Activated T-helper 2 cell treated with anti-CD3 and anti-CD28 coated beads, Interferon-gamma antibody, Interleukin-2, Interleukin-4, amounts not matched to agents 10 μg/mL and 5 μg/mL and 100 μg/mL, durations not matched to agents 14 hours and 24 hours and 36 hours (primary cell): ENCODE measurements at places on chromosomes 11 and 22. TPM values are rescaled to one million over a fixed set of nuclear protein-coding genes. Genes with fewer than 3 reads are reported as not detected.
A peak's percentile ranks its signal among the peaks of the same experiment; 100 is the strongest.

GRCh38 chr22:19631899-19632667 is 82.2 kb upstream of the SEPTIN5 start:
- no peak for DNase-seq
- no peak overlapping the region for H3K27ac ChIP-seq
- H3K4me1 ChIP-seq: peaks cover 2% of the 10 kb centered on the region
- H3K36me3 ChIP-seq: no peaks in the 10 kb centered on the region
- H3K4me3 ChIP-seq: no peak overlapping the region

DNA sequence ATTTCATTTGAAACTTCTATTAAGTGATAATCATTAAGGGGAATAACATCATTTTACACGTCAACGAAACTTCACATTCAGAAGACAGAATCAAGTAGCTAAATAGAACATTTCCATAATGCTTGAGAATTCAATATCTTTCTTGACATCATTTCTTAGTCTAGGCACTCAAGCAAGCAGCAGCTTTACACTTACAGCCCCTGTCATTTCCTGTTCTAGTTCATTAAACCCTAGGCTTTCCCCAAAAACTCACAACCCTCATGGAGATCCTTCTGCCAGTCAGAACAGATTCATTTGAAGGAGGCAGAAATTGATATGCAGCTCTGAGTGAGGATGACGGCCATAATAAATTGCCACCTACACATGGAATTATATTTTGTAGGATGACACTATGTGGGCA is 5.3 kb upstream of the HORMAD2 start:
- peaks cover 27% of the 10 kb centered on the region for H3K27me3 ChIP-seq
- H3K27ac ChIP-seq: no peak overlapping the region

DNA sequence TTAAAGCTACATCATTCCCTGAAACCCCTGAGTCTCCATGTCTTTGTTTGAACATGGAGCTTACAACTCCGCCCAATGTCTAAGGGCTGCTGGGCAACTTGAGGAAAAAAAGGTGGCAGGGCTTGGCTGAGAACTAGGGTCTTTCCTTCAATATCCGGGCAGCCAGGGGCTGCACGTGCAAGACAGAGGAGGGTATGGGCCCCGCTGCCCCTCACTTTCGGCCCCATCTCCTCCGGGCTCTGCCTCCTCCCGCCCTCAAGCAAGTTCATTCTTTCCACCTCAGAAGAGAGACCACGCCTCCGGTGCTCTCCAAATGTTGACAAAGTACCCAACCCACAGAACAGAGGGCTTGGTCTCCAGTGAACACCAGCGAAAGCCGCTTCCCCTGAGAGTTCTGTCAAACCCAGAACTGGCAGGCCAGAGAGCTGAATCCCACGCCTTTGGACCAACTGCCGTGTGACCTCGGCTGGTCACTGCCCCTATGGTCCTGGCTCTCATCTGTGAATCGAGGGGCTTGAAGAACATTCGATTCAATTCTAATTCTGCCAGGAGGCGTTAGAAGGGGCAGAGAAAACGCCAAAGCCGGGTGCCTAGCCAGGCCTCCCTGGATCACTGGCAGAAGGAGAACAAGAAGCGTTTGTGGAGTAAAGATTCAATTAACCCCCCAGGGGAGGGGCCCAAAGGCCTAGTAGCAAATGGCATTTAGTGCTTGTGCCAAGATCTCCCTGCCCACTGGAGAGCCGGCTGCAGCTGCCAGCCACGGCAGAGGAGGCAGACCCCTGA is 7.3 kb downstream of the PDGFB start:
- H3K4me1 ChIP-seq: peaks cover 42% of the 10 kb centered on the region
- no peak overlapping the region for H3K4me3 ChIP-seq
- H3K27ac ChIP-seq: no peak overlapping the region
- peaks cover 6% of the 10 kb centered on the region for H3K36me3 ChIP-seq

GRCh38 chr22:49909476-49910205 is 8.6 kb downstream of the ALG12 start:
- H3K27me3 ChIP-seq: no peaks in the 10 kb centered on the region
- no peak overlapping the region for H3K4me3 ChIP-seq
- H3K27ac ChIP-seq: no peak overlapping the region
- no peaks in the 10 kb centered on the region for H3K4me1 ChIP-seq
- no peak for DNase-seq
- H3K36me3 ChIP-seq: peaks cover 40% of the 10 kb centered on the region

DNA sequence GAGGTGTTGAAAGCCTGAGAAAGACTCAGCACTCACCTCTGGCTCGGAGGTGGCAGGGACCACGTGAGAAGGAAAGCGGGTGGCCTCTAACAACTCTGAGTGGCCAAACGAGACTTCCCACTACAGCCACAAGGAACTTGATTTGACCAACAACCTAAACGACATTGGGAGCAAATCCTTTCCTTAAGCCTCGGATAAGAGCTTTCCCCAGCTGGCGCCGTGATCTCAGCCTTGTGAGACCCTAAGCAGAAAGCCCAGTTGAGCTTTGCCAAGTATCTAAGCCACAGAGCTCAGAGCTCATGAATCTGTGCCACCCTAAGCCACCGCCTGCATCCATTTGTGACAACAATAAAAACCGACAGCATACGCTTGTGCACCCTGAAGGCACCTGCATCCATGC is 636.0 kb downstream of the TBC1D22A start:
- no peaks in the 10 kb centered on the region for H3K36me3 ChIP-seq
- H3K4me3 ChIP-seq: no peak overlapping the region
- H3K27me3 ChIP-seq: no peaks in the 10 kb centered on the region
- H3K27ac ChIP-seq: no peak overlapping the region
- H3K4me1 ChIP-seq: no peaks in the 10 kb centered on the region

DNA sequence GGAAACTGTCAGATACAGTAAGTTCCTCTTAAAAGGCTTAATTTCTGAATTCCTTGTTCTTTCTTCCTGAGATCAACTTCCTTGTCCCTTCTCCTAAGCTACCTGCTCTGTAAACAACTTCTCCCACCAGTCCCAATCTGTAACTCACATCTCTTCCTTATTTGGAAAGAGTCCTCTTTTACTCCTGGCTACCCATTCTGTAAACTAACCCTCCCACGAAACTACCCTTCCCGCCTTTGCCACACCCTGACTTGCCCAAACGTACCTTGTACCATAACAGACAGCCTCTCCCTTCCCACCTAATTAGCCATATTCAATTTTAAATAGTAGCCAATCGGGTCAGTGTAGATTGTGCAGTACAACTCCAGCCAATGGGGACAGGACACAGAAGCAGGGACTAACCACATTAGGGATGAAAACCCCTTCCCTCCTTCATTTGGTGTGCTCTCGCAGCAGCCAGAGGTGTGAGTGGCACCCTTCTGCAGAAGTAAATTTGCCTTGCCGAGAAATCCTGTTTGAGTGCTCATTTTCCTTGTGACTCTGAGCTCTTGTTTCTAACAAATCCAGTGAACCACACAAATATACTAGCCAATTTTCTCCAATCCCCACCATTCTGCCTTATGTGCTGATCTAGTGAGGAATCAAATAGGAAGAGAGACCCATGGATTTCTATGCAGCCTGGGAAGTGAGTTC is 49.5 kb downstream of the ZNF280B start:
- DNase-seq: no peak
- no peaks in the 10 kb centered on the region for H3K36me3 ChIP-seq
- no peaks in the 10 kb centered on the region for H3K4me1 ChIP-seq
- H3K27me3 ChIP-seq: peaks cover 15% of the 10 kb centered on the region

DNA sequence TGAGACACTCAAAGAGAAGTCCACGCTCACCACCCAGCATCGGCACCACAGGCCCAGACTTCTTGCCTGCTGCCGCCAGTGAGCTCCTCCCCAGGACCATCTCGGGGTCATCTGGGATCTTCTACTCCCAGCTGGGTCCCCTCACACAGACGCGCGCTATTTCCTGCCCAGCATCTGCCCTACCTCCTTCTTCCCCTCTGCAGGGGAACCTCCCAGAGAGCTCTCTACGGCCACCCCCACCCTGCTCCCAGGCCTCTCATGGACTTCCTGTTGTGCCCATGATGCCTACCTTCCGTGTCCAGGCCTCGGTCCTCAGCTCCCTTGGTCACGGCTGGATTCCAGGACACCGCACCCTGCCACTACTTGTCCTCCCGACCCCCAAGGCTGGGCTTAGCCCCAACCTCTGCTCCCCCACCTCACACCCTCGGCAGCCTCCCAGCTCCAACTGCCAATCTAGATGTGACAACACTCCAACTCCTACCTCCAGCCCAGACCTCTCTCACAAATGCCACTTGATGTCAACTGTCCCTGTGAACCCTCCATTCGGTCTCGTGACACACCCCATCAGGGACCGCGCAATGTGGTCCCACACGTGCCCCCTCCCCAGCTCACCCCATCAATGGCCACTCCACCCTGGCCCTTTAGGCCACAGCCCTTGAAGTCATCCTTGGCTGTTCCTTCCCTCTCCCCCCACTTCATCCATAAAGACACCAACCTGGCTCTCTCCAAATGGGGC is 45.3 kb downstream of the SGSM3 start:
- no peak for DNase-seq
- H3K4me3 ChIP-seq: no peak overlapping the region
- H3K36me3 ChIP-seq: peaks cover 58% of the 10 kb centered on the region
- peak overlapping the region; percentile 83 for H3K27ac ChIP-seq
- peaks cover 20% of the 10 kb centered on the region for H3K4me1 ChIP-seq

GRCh38 chr11:6576471-6577373 is 26.7 kb downstream of the RRP8 start:
- peaks cover 6% of the 10 kb centered on the region for H3K36me3 ChIP-seq
- no peak overlapping the region for H3K27ac ChIP-seq
- no peaks in the 10 kb centered on the region for H3K27me3 ChIP-seq
- H3K4me3 ChIP-seq: no peak overlapping the region

DNA sequence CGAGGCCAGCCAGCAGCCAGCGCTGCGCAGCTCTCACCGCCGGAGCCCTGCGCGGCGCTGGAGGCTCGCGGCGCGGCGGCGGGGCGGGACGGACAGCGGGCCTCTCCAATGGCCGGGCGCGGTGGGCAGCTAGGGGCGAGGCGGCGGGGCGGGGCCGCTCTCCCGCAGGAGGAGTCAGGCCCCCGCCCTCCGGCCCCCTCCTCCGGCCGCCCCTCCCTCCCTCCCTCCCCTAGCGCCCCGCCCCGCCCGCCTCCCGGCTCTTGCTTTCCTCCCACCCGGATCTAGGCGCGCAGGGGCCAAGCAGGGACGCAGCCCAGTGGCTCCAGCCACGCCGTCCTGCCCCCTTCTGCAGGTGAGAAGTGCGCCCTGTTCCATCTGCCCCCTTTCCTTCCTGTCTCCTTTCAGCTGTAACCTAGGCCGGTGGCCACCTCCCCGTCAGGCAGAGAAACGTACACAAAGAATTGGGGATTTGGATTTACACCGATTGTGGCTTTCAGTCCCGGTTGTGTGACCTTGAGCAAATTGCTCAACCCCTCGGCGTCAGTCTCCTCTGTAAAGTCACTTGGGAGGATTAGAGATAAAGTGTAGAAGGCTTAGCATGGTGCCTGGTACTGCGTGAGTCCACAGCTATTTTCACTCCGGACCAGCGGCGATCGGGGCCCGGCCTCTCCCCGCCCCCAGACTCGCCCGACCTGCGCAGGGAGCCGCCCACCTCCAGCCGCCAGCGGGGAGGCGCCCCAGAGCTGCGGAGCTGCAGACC is at the start of gene FZD4:
FZD4 (minus strand) TSS at position 35 of the 760 bp plus-strand sequence. CDS start 310 bp downstream, outside the sequence.
- peaks cover 76% of the 10 kb centered on the region for H3K27me3 ChIP-seq
- no peak within 1 kb of the TSS for H3K27ac ChIP-seq
- H3K4me1 ChIP-seq: peaks cover 10% of the 10 kb centered on the region
- H3K4me3 ChIP-seq: peak within 1 kb of the TSS; percentile 92
- DNase-seq: peak; percentile 49

- peaks cover 32% of the 10 kb centered on the region for H3K36me3 ChIP-seq
- no peak for DNase-seq
- no peak overlapping the region for H3K4me3 ChIP-seq
- no peaks in the 10 kb centered on the region for H3K27me3 ChIP-seq
Observed at GRCh38 chr11:64349025-64349387, 9.0 kb downstream of the CCDC88B start.

GRCh38 chr11:32779136-32779535 is 15.3 kb downstream of the CCDC73 start:
- no peaks in the 10 kb centered on the region for H3K36me3 ChIP-seq
- H3K4me3 ChIP-seq: no peak overlapping the region
- H3K27me3 ChIP-seq: peaks cover 7% of the 10 kb centered on the region
- no peak for DNase-seq
- H3K27ac ChIP-seq: no peak overlapping the region

DNA sequence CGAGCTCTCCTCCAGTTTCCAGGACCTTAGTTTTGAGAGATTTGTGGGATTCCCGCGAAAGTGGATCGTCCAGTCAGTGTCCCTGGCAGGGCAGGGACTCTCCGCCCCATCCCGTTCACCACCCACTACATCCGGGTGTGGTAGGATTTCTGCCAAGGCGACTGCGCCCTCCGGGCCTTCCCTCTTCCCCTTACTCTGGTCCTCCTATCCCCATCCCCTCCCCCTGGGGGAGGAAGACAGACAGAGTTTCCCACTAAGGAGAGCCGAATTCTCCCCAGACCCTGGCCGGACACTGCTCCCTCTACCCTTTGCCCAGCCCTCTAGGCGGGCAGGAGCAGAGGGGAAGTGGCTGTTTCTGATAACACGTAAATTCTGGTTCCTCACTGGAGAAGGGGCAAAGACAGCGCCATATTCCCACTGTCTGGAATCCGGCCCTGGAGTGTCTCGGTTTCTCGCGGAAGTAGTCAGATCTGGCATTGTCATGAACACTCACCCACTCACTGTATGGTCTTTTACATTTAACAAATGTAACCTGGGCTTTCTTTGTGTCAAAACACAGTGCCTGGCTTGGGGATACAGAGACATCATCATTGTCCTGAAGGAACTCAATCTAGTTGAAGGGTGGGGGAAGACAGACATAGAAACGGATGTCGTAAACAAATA is 1.1 kb upstream of the NECTIN1 start:
- no peak overlapping the region for H3K27ac ChIP-seq
- peaks cover 7% of the 10 kb centered on the region for H3K4me1 ChIP-seq
- H3K4me3 ChIP-seq: peak overlapping the region; percentile 69
- H3K36me3 ChIP-seq: no peaks in the 10 kb centered on the region

GRCh38 chr22:36493690-36494110 is 12.3 kb upstream of the TXN2 start:
- H3K4me3 ChIP-seq: no peak overlapping the region
- H3K4me1 ChIP-seq: peaks cover 3% of the 10 kb centered on the region
- H3K27me3 ChIP-seq: no peaks in the 10 kb centered on the region
- no peak for DNase-seq
- peaks cover 26% of the 10 kb centered on the region for H3K36me3 ChIP-seq
- H3K27ac ChIP-seq: no peak overlapping the region

- no peaks in the 10 kb centered on the region for H3K36me3 ChIP-seq
- H3K4me3 ChIP-seq: no peak overlapping the region
- no peaks in the 10 kb centered on the region for H3K27me3 ChIP-seq
- no peak for DNase-seq
- no peak overlapping the region for H3K27ac ChIP-seq
- peaks cover 2% of the 10 kb centered on the region for H3K4me1 ChIP-seq
Observed at GRCh38 chr11:129259931-129260348, 67.8 kb upstream of the ARHGAP32 start.

GRCh38 chr11:134714021-134714656 is 302.1 kb upstream of the B3GAT1 start:
- DNase-seq: no peak
- no peak overlapping the region for H3K27ac ChIP-seq
- no peaks in the 10 kb centered on the region for H3K4me1 ChIP-seq
- no peak overlapping the region for H3K4me3 ChIP-seq

RAB1B gene
- total RNA-seq: 134 and 139 TPM in 2 replicates
